Activated T-helper 2 cell treated with anti-CD3 and anti-CD28 coated beads, Interferon-gamma antibody, Interleukin-2, Interleukin-4, amounts not matched to agents 10 μg/mL and 5 μg/mL and 100 μg/mL, durations not matched to agents 14 hours and 24 hours and 36 hours (primary cell): ENCODE measurements at places on chromosomes 2 and 18. TPM values are rescaled to one million over a fixed set of nuclear protein-coding genes. Genes with fewer than 3 reads are reported as not detected.

EFR3B gene
- 0.34 and 0.46 TPM in 2 replicates for total RNA-seq

RTKN gene
- 2.2 and 3.9 TPM in 2 replicates for total RNA-seq

PTPRM gene
- 4.5 and 5.6 TPM in 2 replicates for total RNA-seq

CROCC2 gene
- not detected in 2 replicates for total RNA-seq

LONRF2 gene
- 0.21 and 0.28 TPM in 2 replicates for total RNA-seq

SERTAD2 gene
- 29.2 and 31.0 TPM in 2 replicates for total RNA-seq

DSC3 gene
- not detected in 2 replicates for total RNA-seq

TNS1 gene
- 0.46 and 0.91 TPM in 2 replicates for total RNA-seq

CRACDL gene
- 0.37 and 0.55 TPM in 2 replicates for total RNA-seq

CKAP2L gene
- total RNA-seq, result 24.4 and 27.2 TPM in 2 replicates

KCNF1 gene
- total RNA-seq, result not detected in 2 replicates

CPLX4 gene
- not detected in 2 replicates for total RNA-seq

PRKAG3 gene
- total RNA-seq, result not detected in 2 replicates

GMCL1 gene
- 29.2 and 29.3 TPM in 2 replicates for total RNA-seq

LINC00305 gene
- total RNA-seq, result not detected in 2 replicates

DHRS9 gene
- 3.3 and 3.6 TPM in 2 replicates for total RNA-seq

SNORC gene
- total RNA-seq, result 1.9 and 3.2 TPM in 2 replicates

ANKRD62 gene
- total RNA-seq, result not detected in 2 replicates
